ENCODE measurements at places on chromosomes 12 and 14.

- no peak for DNase-seq
Measured at GRCh38 chr14:53109105-53110041, 43.8 kb downstream of the DDHD1 start.

DNA sequence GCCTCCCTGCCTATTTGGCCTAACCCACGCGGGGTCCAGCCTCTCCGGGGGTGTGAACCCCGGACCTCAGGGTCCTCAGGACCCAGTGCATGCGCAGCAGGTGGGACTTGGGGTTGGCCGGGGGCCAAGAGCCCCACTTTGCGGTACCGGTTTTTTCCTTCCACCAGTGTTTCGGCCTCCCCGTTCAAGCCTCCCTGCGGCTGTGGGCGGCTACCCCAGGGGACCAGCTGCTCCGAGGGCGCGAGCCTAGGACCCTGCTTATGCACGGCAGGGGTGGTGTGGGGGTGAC is 327.3 kb downstream of the ALG10 start:
- no peak for DNase-seq

- no peak for DNase-seq
Measured at GRCh38 chr12:11884116-11884515, 186.6 kb upstream of the BCL2L14 start.

GRCh38 chr12:39553476-39553875 is 66.1 kb downstream of the ABCD2 start:
- no peak for DNase-seq

- no peak for DNase-seq
Measured at GRCh38 chr14:34931206-34931605, 51.6 kb upstream of the SRP54 start.

DNA sequence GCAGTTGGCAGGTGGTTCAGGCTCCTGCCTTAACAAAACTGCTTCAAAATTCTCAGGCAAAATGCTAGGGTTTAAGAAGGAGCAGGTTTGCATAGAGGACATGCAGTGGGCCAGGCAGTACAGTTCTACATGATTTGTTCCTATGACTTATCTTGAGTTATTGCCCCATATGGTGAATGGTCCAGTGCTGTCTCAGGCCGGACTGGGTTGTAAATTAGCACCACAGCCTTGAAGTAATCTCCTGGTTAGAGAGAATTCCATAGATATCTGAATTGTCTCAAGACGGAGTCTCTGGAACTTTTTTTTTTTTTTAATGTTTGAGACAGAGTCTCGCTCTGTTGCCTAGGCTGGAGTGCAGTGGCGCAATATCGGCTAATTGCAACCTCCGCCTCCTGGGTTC is 11.8 kb upstream of the PRPF39 start:
- no peak for DNase-seq
